Activated CD4-positive, alpha-beta T cell treated with anti-CD3 and anti-CD28 coated beads, Interleukin-2, amount 10 ng/mL, durations not matched to agents 7 days and 5 days (primary cell): ENCODE measurements at places on chromosomes 4 and X.

GRCh38 chr4:126752126-126752525 lies 880.6 kb upstream of the INTU start:
- no peak overlapping the region for H3K27ac ChIP-seq
- no peak for DNase-seq
- H3K4me3 ChIP-seq = no peak overlapping the region

- H3K36me3 ChIP-seq = no peaks in the 10 kb centered on the region
- DNase-seq = no peak
- no peaks in the 10 kb centered on the region for H3K4me1 ChIP-seq
- no peak overlapping the region for H3K4me3 ChIP-seq
Observed at GRCh38 chr4:19092797-19093196, 1071.2 kb upstream of the LCORL start.

GRCh38 chrX:153938226-153938786 lies 3.5 kb upstream of the NAA10 start:
- DNase-seq = no peak
- no peaks in the 10 kb centered on the region for H3K27me3 ChIP-seq
- H3K36me3 ChIP-seq = peaks cover 5% of the 10 kb centered on the region
- peaks cover 20% of the 10 kb centered on the region for H3K4me1 ChIP-seq

GRCh38 chr4:146978641-146979040 lies 33.0 kb upstream of the TTC29 start:
- DNase-seq = no peak
- H3K36me3 ChIP-seq = no peaks in the 10 kb centered on the region
- H3K27me3 ChIP-seq = no peaks in the 10 kb centered on the region
- H3K27ac ChIP-seq = no peak overlapping the region

DNA sequence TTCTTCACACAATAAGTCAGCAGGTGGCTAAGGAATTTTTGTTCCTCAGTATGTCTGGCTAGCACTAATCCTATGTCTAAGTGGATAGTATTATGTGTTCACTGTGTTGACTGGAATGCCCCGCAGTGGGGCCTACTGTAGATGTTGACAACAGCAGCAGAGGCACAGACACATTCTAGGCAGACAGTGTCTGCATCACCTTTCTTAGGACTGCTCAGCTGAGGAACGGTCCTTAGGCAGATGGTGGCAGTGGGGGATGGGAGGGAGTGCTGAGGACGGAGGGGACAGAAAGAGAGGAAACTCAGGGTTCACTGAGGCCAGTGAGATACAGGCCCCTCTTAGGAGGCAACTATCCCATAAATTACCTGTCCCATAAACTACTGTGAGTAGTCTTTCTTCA lies 44.6 kb upstream of the LEF1 start:
- no peaks in the 10 kb centered on the region for H3K27me3 ChIP-seq
- no peak overlapping the region for H3K27ac ChIP-seq
- H3K4me1 ChIP-seq = peaks cover 2% of the 10 kb centered on the region
- no peak overlapping the region for H3K4me3 ChIP-seq

DNA sequence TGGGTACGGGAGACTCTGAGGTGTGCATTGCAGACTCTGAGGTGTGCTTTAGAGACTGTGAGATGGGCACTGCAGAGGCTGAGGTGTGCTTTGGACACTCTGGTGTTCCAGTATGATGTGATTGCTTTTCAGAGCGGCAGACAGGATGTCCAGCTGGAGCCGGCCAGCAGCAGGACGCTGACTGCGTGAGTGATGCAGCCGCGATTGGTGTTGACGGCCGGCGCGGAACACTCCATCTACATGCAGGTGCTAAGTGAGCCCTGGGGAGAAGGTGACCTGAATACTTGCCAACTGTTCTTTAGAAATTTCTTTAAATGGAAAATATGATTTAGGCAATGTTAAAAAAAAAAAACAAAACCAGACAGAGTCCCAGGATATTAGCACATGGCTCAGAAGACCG lies 103.1 kb upstream of the PPP2R3B start:
- no peak overlapping the region for H3K4me3 ChIP-seq
- DNase-seq = no peak
- H3K4me1 ChIP-seq = no peaks in the 10 kb centered on the region
- H3K27ac ChIP-seq = no peak overlapping the region

- no peaks in the 10 kb centered on the region for H3K36me3 ChIP-seq
- no peak overlapping the region for H3K4me3 ChIP-seq
- H3K27ac ChIP-seq = no peak overlapping the region
- H3K27me3 ChIP-seq = peaks cover 2% of the 10 kb centered on the region
- no peak for DNase-seq
Observed at GRCh38 chrX:111443946-111444345, 32.0 kb upstream of the DCX start.

DNA sequence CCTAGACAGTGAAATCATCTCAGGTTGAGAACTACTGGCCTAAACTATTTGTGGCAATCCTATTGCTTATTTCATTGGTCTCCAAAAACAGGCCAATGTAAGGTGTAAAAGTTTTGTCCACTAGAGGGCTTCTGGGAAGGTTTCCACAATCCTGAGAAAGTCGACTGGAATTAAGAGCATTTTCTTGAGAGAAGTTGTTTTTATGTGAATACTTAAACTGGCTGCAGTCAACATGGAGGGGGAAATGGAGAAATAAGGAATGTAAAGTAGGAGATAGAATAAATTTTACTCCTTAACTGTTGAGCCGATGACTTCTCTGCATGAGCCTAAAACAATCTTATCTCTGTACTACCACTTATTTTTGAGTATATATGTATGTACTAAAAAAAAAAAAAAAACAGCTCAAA lies 11.0 kb upstream of the EIF4E start:
- no peak overlapping the region for H3K27ac ChIP-seq
- no peaks in the 10 kb centered on the region for H3K27me3 ChIP-seq
- DNase-seq = peak; percentile 6
- H3K4me3 ChIP-seq = no peak overlapping the region

GRCh38 chrX:1419545-1420355 lies 27.8 kb upstream of the SLC25A6 start:
- peaks cover 53% of the 10 kb centered on the region for H3K36me3 ChIP-seq
- H3K27me3 ChIP-seq = no peaks in the 10 kb centered on the region
- peak overlapping the region; percentile 6 for H3K27ac ChIP-seq
- peak overlapping the region; percentile 1 for H3K4me3 ChIP-seq
- DNase-seq = no peak

- H3K27ac ChIP-seq = no peak overlapping the region
- DNase-seq = no peak
- no peaks in the 10 kb centered on the region for H3K36me3 ChIP-seq
Observed at GRCh38 chr4:168598191-168598590, 101.3 kb downstream of the PALLD start.

DNA sequence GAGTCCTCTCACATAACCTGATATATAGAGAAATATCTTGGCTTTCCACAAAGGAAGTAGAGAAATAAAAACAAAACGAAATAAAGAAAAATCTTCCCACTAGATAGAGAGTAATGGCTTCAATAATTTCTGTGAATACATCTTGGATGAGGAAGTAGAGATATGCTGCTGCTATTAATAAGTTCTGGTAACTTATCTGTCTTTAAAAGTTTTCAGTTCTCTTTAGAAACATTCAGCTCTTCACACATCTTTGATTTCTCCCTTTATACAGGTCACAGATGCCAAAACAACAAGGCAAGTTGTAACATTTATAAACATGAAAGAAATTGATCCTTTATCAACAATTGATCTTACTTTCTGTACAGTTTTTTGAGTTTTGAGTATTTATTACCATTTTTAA lies 615.8 kb downstream of the TRAM1L1 start:
- H3K27me3 ChIP-seq = no peaks in the 10 kb centered on the region
- no peak overlapping the region for H3K27ac ChIP-seq
- no peaks in the 10 kb centered on the region for H3K4me1 ChIP-seq
- H3K4me3 ChIP-seq = no peak overlapping the region

- no peaks in the 10 kb centered on the region for H3K36me3 ChIP-seq
- H3K4me1 ChIP-seq = peaks cover 26% of the 10 kb centered on the region
- DNase-seq = no peak
- H3K27ac ChIP-seq = no peak overlapping the region
Observed at GRCh38 chr4:22667332-22667940, 25.3 kb upstream of the GBA3 start.

DNA sequence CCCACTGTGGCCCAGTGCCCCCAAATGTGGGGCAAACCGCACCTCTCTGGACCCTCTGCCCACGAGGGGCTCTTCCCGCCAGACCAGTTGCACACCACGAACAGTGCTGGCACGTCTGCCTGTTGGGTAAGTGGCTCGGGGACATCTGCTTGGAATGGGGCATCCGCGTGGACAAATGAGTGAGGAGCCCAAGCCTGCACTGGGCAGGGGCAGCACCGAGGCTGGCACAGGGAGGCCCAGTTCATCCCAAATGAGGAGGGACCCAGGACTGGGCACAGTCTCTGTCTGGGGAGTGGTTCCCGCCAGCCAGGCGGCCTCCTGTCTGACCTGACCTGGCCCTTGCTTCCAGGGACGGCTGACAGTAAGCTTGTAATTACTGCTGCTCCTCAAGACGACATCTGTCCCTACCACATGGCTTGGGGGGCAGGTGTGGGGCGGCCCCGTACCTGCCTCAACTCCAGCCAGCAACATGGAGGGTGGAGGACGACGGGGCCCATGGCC lies 3.2 kb downstream of the SPON2 start:
- no peaks in the 10 kb centered on the region for H3K36me3 ChIP-seq
- peaks cover 24% of the 10 kb centered on the region for H3K27me3 ChIP-seq
- H3K27ac ChIP-seq = no peak overlapping the region
- no peak for DNase-seq

- no peak overlapping the region for H3K4me3 ChIP-seq
- H3K27ac ChIP-seq = no peak overlapping the region
- no peaks in the 10 kb centered on the region for H3K27me3 ChIP-seq
- DNase-seq = no peak
- H3K4me1 ChIP-seq = no peaks in the 10 kb centered on the region
- H3K36me3 ChIP-seq = no peaks in the 10 kb centered on the region
Observed at GRCh38 chrX:925094-925493, 287.4 kb downstream of the CRLF2 start.

GRCh38 chr4:10385994-10386394 lies 71.2 kb downstream of the ZNF518B start:
- no peaks in the 10 kb centered on the region for H3K27me3 ChIP-seq
- no peak overlapping the region for H3K27ac ChIP-seq
- no peaks in the 10 kb centered on the region for H3K4me1 ChIP-seq
- H3K4me3 ChIP-seq = no peak overlapping the region

DNA sequence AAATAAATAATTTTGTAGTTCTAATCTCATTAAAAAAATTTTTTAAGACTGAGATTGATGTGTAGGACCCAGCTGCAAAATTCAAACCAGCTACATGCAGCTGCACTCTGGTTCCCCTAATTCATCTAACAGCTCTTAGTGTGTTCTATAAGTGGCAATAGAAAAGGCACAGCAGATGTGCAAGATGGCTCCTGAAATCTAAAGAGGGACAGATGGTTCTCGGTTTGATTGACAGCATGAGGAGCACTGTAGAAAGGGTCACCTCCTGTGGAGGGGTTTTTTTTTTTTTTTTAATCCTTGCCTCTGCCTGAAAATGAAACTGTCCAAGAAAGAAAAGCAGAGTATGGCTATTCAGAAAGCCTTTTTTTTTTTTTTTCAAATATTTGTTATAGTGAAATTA lies 16.9 kb upstream of the OCIAD1 start:
- H3K27ac ChIP-seq = no peak overlapping the region
- H3K36me3 ChIP-seq = no peaks in the 10 kb centered on the region
- peaks cover 4% of the 10 kb centered on the region for H3K27me3 ChIP-seq
- DNase-seq = no peak
- peaks cover 9% of the 10 kb centered on the region for H3K4me1 ChIP-seq

DNA sequence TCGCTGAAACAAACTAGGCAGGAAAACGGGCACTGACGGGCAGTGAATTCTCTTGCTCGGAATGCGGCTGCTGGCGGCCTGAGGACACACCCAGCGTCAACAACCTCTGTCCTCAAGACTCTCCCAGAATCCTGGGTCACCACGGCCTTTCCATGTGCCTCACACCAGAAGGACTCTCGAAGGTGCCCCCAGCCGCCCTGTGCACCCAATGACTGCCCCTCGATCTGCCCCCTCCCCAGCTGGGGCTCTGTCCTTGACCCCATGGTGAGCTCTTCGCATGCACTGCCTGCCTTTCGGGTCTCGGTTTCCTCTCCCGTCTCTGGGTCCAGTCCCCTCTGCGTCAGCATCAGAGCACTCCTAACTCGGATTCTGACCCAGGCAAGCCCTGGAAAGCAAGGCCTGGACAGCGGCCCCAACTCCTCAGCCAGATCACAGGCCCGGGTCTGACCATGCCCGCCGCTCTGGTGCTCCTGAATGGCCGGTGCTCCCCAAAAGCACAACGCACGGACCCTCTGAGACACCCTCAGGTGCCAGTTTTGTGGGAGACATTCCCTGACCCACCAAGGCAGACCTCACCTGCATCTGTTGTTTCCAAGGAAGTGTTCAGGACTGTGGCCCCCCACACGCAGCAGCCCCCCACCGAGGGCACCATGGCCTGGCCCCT lies 56.0 kb downstream of the ACOX3 start:
- no peaks in the 10 kb centered on the region for H3K4me1 ChIP-seq
- DNase-seq = no peak
- H3K36me3 ChIP-seq = no peaks in the 10 kb centered on the region
- H3K4me3 ChIP-seq = no peak overlapping the region
- no peak overlapping the region for H3K27ac ChIP-seq

DNA sequence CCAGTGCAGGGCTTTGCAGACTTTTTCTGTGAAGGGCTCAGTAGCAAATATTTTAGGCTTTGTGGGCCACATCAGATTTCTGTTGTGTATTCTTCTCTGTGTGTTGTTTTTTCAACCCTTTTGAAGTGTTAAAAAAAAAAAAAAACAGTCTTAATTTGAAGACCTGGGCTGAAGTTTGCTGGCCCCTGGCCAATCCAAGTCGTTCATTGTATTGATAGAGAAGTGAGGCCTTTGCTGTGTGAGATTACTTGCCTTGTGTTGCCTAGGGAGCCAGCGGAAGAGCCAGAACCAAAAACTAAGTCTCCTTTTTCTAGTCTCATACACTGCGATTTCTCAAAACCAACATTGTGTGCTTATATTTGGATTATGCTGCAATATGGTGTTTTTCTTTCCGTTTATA lies 46.9 kb downstream of the MTM1 start:
- H3K27me3 ChIP-seq = no peaks in the 10 kb centered on the region
- H3K4me1 ChIP-seq = no peaks in the 10 kb centered on the region
- H3K27ac ChIP-seq = no peak overlapping the region
- H3K4me3 ChIP-seq = no peak overlapping the region
- peaks cover 43% of the 10 kb centered on the region for H3K36me3 ChIP-seq
